BJ (cell line): ENCODE measurements at places on chromosomes 6 and 20. TPM values are rescaled to one million over a fixed set of nuclear protein-coding genes. Genes with fewer than 3 reads are reported as not detected.

The CUL7 gene
- polyA plus RNA-seq = 31.8 and 50.7 TPM in 2 replicates

GRCh38 chr6:13452346-13453117 lies 34.9 kb downstream of the GFOD1 start:
- no peak for DNase-seq

The RWDD2A gene
- 4.4 and 6.9 TPM in 2 replicates for polyA plus RNA-seq

DNA sequence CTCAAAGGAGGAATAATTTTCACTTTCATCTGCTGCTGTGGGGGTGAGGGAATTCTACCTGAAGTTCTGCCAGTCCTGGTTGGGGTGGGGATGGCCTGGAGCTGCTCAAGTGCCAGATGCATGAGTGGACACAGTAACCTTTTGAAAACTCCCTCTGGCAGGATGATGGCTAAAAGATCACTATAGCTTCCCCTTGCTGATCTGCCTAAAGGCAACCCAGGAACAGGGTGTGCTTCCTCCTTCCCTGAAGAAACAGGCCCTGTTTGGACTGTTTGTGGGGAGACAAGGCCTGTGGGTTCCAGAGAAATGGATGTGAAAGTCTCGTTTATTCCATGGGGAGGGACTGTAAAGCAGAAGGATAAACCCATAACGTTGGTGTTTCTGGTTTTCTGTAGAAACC lies 176.9 kb downstream of the DTNBP1 start:
- no peak for DNase-seq

GRCh38 chr20:50409495-50409894 lies 100.7 kb upstream of the PTPN1 start:
- DNase-seq = no peak

The TMEM200A gene
- 6.0 and 9.2 TPM in 2 replicates for polyA plus RNA-seq

DNA sequence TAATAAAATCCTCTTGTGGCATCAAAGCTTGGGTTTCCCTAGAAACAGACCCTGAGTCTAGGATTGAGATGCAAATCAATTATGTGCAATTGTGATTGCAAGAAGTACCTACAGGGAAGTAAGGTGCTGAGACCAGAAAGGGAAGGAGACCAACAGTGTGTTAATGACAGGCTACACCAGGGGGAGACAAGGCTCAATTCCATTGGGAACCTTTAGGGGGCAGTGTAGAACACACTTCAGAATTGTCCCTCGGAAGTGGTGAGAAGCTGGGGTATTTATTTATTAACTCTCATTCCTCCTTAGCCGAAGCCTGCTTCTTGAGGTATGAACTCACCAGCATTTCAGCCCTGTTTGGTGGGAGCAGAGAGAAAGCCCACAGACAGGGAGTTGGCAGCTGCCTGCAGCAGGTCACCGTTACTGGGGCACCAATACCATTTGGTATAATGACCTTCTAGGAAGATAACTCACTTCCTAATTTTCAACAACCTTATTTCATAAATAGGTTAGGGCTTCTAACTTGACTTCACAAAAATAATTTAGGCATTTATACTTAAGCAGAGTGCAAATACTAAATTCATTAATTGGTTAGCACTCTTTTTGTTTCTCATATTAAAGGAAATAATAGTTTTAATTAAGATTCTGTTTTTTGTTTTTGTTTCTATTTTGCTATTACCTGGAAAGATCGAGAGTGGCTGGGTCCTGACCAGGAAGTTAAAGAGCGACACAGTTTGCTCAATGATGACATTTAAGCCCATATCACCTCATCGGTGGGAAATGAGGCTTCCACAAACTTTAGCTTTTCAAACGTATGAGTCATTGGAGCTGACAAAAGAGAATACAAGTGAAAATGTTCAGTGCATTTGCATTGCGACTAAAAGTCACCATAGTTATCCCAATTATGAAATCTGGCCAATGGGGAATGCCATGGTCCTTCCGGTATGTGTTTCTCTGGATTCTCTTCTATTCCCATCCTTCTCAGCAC lies 94.8 kb downstream of the BTBD3 start:
- DNase-seq = no peak

The IMPG1 gene
- polyA plus RNA-seq = not detected in 2 replicates

- no peak for DNase-seq
Observed at GRCh38 chr6:108476376-108476775, 84.3 kb upstream of the FOXO3 start.

The SLC24A3 gene
- 0.94 and 1.7 TPM in 2 replicates for polyA plus RNA-seq

GRCh38 chr6:129954749-129955431 lies 63.5 kb upstream of the L3MBTL3 start:
- no peak for DNase-seq

DNA sequence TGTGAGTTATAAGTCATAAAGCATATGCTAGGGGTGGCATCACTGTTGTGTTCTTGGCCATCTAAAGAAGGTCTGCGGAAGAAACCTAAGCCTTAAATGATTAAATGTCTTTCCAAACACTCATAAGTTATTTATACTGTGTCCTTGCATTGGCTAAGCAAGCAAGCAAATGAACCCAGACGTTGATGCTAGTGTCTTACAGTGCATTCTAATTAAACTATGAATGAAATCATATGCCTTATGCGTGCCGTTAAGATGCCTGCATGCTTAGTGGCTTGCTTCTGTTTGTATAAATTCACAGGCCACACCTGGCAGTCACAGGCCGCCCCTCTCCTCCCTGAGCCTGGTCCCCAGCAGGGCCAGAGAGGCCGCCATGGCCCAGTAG lies 49.9 kb downstream of the RIN2 start:
- no peak for DNase-seq

DNA sequence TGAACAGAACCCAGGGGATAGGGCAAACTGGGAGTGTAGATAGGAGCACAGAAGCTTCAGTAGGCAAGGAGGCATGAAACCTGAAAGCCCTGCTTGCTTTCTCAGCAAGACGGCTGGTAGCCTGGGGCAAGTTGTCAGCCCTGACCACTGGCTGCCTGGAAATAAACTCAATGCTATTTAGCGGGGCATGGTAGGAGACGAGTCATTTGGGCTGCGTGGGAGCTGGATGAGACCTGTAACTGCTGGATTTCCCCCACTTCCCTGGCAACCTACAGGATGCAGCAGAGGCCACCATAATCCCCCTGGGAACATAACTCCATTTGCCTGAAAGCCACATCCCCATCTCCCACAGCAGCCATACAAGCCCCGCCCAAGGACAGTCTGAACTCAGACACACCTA lies 332.6 kb upstream of the TBX18 start:
- DNase-seq = no peak

The SLC17A1 gene
- polyA plus RNA-seq = not detected in 2 replicates

The RGS17 gene
- 0.09 and 0.12 TPM in 2 replicates for polyA plus RNA-seq

- DNase-seq = no peak
Observed at GRCh38 chr6:4125500-4125899, 9.9 kb downstream of the ECI2 start.

The EGFL8 gene
- 3.7 and 4.0 TPM in 2 replicates for polyA plus RNA-seq

The PACSIN1 gene
- 0.02 and 0.04 TPM in 2 replicates for polyA plus RNA-seq

- peak; percentile 77 for DNase-seq
Observed at GRCh38 chr6:15365273-15365687, 119.4 kb downstream of the JARID2 start.

- no peak for DNase-seq
Observed at GRCh38 chr6:23663652-23664051, 462.4 kb upstream of the NRSN1 start.

DNA sequence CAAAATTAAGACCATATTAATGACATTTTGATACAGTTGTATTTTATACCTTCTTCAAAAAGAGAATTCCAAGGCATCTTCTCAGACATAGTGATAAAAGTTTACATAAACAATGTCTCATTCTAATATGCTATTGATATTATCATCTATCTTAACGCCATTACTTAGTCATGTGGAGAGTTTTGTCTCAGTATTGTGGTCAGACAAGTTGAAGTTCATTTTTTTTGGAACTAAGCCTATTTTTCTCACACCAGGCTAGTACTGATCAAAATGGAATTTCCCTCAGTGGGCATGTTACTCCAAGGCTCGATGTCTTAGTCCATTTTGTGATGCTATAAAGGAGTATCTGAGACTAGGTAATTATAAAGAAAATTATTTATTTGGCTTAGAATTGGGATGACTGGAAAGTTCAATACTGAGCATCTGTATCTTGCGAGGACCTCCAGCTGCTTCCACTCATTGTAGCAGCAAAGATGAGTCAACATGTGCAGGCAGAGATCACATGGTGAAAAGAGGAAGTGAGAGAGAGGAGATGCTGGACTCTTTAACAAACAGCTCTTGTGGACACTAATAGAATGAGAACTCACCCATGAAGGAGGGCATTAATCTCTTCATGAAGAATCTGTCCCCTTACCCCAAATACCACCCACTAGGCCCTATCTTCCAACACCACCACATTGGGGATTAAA lies 825.5 kb upstream of the MANEA start:
- DNase-seq = no peak

DNA sequence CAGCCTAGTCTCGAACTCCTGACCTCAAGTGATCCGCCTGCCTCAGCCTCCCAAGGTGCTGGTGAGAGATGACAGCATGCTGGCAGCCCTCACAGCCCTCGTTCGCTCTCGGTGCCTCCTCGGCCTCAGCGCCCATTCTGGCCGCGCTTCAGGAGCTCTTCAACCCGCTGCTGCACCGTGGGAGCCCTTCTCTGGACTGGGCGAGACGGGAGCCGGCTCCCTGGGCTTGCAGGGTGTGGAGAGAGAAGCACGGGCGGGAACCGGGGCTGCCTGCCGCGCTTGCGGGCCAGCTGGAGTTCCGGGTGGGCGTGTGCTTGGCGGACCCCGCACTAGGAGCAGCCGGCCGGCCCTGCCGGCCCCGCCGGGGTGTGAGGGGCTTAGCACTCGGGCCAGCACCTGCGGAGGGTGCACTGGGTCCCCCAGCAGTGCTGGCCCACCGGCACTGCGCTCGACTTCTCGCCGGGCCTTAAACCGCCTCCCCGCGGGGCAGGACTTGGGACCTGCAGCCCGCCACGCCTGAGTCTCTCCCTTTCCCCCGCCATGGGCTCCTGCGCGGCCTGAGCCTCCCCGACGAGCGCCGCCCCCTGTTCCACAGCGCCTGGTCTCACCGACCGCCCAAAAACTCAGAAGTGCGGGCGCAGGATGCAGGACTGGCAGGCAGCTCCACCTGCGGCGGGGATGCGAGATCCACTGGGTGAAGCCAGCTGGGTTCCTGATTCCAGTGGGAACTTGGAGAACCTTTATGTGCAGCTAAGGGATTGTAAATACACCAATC lies 31.5 kb upstream of the RANBP9 start:
- DNase-seq = no peak

The IL17A gene
- not detected in 2 replicates for polyA plus RNA-seq

DNA sequence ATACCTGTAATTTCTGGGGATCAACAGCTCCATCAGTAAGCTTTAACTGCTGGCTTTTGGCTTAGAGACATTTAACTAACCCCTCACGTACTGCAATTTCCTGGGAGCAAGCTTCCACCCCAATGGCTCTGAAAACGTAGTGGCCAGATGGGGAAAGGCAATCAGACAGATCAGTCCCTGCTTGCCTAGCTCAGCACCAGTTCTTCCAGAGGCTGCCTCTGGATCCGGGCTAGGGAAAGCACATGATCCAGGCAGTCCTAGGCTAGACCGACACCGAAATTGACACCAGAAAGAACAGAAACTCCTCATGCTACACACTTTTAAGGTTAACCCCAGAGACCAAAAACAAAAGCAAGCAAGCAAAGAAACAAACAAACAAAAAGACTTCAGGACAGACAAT lies 13.3 kb downstream of the PREP start:
- no peak for DNase-seq

- peak; percentile 78 for DNase-seq
Observed at GRCh38 chr20:4064144-4064909, 49.0 kb upstream of the RNF24 start.
